ENCODE measurements at places on chromosomes 16 and 17. TPM values are rescaled to one million over a fixed set of nuclear protein-coding genes. Genes with fewer than 3 reads are reported as not detected.
A peak's percentile ranks its signal among the peaks of the same experiment; 100 is the strongest.

PYDC1 gene
- total RNA-seq, result not detected

AXIN2 gene
- 3.1 TPM for total RNA-seq

GRCh38 chr16:53053967-53054669, 673 bp upstream of the CHD9 start:
- peak; percentile 22 for DNase-seq

TIMP2 gene
- total RNA-seq, result 115 TPM

GRCh38 chr16:10828851-10829366, 10.3 kb upstream of the TVP23A start:
- DNase-seq, result peak; percentile 91

GRCh38 chr16:5581908-5582307, 484.3 kb upstream of the EEF2KMT start:
- no peak for DNase-seq

DNA sequence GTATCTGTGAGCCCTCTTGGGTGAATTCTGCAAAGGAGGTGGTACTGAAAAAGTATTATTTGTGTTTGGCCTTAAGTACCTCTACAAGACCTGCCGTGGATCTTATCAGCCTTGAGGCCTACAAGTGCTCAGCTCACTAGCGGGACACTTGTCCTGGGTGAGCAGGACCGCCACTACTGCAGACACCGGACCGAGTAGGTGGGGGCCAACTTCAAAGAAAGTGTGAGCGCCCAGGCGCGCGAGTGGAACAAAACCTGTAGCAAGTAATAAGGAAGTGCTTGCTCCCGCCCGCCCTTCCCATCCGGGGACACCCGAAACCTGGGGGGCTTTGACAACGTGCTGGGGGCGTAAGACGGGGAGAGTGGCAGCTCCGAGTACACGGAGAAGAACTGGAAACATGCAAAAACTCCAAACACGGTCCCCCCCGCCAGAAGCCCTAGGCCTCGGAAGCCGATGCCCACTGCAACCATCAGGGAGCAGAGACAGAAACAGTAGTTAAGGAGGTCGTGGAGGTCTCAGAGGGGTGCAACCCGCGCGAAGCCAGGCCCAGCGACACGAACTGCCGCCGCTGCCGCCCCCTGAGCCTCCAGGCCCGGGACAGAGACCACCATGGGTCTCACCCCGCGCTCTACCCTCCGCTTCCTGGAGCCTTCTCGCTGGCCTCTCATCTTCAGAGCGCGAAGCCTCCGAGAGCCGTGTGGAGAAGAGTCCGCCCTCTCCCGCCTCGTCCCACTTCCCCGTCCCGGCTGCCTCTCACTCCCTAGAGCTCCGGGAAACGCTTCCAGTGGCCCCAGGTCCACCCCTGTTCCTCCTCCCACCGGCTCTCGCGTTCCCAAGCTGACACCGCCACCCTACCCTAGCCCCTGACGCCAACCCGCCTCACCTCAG, 537 bp downstream of the CNOT1 start:
- DNase-seq, result peak; percentile 39

- no peak for DNase-seq
These were observed 21.4 kb downstream of the GALNS start for GRCh38 chr16:88835383-88835782.

NEUROD2 gene
- total RNA-seq, result not detected

C17orf100 gene
- 0.39 TPM for total RNA-seq

DNA sequence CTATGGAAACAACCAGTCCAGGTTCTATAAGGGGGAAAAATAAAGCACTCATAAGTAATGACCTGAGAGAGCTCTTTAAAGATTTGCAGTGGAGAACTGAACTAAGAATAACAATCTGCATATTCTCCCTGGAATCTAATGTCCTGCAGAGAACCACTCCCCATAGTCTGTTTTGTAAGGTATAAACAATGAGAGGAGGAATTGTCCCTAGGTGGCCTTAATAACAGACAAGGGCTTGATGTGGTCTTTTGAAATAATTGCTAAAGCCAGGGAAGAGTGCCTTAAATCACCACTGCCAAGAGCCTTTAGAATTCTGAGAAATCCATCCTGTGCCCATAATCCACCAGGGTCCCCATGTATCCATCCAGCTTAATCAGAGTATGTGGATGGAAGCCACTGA, 106.3 kb downstream of the CDH11 start:
- DNase-seq, result no peak

DNA sequence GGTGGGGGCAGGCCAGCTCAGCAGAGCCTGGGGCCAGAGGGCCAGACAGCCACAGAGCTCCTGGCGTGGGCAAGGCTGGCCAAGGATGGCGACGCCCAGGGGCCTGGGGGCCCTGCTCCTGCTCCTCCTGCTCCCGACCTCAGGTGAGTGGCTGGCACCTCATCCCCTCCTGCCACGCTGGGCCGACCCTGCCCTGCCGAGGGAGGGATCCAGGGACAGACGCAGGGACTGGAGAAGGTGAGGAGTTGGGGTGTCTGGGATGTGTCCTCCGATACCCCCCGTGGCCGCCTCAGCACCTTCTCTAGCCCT, at the start of gene ADGRG3:
TSS of gene ADGRG3 (plus strand) at position 44 of the 309 bp plus-strand sequence. CDS start at position 86, 42 bp downstream.
- DNase-seq, result no peak

KRT33B gene
- 0.24 TPM for total RNA-seq

DNA sequence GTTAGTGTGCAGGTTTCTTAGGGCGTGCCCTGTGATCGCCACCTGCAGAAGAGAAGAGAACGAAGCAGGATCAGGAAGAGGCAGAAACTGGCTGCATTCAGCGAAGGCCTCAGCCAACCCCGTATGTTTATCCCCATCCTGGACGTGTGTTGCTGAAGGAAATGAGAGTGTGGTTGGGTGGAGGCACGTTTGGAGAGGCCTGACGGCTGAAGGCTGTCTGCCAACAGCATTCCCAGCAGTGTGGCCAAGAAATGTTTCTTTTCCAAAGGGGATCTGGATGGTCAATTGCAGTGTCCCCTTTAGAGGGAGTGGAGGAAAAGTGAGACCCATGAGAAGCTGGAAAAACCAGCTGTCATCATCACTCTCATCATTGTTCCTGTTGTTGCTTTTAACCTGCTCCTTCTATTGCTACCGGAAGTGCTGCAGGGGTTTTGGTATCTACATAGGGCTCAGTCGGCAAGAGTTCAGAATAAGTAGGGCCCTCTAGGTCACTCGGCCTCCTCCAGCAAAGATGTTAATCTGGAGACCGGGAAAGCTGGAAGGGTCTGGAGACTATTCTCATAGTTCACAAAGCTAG, 46.5 kb upstream of the SLC47A1 start:
- no peak for DNase-seq

DNA sequence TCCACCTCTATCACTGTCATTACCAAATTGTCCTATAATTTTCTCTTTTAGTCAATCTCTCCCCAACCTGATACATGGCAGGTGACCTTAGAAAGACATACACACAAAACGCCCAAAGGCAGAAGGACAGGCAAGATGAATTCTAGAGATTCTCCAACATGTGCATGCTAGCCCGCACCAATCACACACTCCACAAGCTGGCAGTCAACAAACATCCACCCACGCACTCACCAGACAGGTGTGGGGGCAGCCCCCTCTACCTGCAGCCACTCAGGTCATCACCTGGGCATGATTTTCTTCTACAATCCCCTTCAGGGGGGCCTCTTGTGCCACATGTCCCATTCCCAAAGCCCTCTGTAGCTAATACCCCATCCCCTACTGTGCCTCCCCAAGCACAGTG, 9.5 kb downstream of the MPP2 start:
- DNase-seq, result no peak

GRCh38 chr16:58035356-58036170, 10.0 kb downstream of the MMP15 start:
- DNase-seq, result no peak

- DNase-seq, result peak; percentile 15
These were observed 12.8 kb downstream of the RAB11FIP4 start for GRCh38 chr17:31404028-31404949.

- DNase-seq, result no peak
These were observed 363.1 kb upstream of the RBFOX1 start for GRCh38 chr16:6969594-6969993.

- no peak for DNase-seq
These were observed 3.8 kb downstream of the SETD1A start for GRCh38 chr16:30961384-30961783.

DNA sequence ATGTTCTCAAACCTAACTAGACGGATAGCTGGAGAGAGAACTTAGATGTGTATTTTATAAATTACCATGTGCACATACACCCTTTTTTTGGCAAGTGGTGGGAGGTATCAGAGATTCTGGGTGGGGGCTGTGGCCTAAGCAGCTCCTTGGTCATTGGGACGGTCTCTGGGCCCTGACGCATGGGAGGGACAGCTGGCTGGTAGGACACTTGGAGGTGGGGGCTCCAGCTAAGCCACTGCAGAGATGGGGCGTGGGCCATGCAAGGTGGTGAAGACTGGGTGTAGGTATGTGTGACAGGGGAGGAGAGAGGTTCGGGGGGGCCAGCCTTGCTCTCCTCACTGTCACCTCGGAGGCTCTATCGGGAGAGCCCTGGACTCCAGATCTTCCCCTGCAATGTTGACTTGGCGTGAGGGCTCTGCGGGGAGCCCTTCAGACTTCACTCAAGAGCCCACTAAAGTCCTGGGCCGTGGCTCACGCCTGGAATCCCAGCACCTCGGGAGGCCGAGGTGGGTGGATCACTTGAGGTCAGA, 17.1 kb downstream of the C1QTNF1 start:
- no peak for DNase-seq

- DNase-seq, result peak; percentile 96
These were observed 533.2 kb upstream of the CDH5 start for GRCh38 chr16:65833171-65833871.

GRCh38 chr16:71467810-71468209, 5.8 kb upstream of the ZNF23 start:
- peak; percentile 21 for DNase-seq

DNA sequence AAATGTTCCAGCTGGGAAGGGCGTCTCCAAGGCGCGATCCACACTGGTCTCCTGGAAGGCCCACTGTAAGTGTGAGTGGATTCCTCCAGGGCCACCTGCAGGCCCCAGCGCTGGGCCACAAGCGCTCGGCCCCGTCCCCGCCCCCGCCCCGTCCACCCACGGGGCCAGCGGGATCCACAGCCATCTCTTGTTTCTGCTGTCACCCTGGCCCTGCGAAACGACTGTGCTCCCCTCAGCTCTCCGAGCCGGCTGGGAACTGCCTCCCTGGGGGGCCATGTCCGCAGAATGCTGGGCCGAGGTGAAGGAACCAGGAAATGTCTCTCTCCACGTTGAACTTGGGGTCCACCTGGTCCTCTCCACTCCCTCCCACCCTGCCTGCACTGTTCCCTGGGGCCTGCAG, 1955.2 kb downstream of the TP53TG3F start:
- no peak for DNase-seq

- peak; percentile 52 for DNase-seq
These were observed 53.6 kb downstream of the C17orf67 start for GRCh38 chr17:56779898-56780777.
